ENCODE measurements at places on chromosomes 7 and 10. TPM values are rescaled to one million over a fixed set of nuclear protein-coding genes. Genes with fewer than 3 reads are reported as not detected.

DNA sequence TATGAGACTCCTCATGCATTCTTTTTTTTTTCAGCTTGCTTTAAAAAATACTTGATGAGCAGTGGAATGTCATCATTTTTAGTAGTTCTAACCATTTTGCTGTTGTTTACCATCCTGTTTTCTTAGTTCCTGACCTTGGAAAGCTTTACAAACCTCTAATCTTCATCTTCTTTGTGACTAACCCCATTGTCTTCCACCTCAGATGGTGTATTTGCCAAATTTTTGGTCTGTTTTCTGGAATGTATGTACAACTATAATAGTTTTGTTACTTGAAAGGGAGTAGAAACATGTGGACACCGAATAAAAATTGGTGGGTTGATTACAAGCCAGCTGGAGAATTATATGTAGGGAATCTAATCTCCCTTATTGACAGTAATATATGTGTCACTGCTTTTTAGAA, 172.7 kb downstream of the SND1 start:
- no peak for DNase-seq

- no peak for DNase-seq
Observed at GRCh38 chr10:110859206-110859972, 12.3 kb upstream of the PDCD4 start.

- no peak for DNase-seq
Observed at GRCh38 chr7:133112335-133112734, 30.4 kb upstream of the CHCHD3 start.

DNA sequence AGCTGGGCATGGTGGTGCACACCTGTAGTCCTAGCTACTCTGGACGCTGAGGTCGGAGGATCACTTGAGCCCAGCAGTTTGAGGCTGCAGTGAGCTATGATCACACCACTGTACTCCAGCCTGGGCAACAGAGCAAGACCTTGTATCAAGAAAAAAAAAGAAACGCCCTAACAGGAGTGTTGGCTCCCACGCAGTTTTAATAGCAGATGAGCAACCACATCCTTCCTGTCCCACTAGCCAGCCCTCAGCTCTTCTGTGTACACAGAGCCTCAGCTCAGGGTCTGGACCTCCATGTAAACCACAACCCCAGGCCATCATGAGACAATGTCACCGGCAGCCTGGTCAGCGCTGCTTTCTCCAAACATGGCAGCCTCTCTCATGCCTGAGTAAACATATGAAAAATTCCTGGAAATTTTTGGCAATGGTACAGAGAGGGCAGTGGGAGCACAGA, 108.2 kb downstream of the PIP4K2A start:
- DNase-seq, result no peak

FERD3L gene
- total RNA-seq, result not detected

GRCh38 chr10:50470345-50470744, 153.4 kb downstream of the SGMS1 start:
- DNase-seq, result peak; percentile 8

DNA sequence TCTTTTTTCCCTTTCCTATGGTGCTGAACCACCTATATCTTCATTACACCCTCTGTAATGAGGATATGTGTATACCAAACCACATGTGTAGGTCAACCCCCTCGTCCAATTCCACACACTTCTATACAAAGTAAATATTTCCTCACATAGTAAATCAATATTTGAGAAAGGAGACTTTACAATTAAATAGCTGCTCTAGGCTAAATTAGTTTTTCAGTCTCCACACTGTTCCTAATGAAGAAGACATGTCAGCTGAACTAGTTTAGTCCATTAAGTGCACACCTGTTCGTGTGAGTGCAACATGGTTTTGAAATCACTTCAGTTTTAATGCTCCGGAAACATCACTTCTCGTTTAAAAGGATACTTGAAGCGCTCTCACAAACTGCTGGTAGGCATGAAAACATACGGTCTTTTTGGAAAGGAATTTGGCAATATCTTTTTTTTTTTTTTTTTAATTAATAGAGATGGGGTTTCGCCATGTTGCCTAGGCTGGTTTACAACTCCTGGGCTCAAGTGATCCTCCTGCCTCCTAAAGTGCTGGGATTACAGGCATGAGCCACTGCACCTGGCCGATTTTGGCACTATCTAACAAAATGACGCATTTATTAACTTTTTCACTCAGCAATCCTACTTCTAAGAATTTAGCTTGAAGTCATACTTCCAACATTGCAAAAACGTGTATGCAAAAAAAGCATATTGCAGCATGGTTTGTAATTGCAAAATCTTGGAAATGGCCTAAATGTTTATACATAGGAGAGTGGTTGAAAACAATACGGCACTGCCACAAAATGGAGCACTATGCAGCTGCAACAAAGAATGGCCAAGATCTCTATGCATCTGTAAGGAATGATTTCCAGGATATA, 2.1 kb upstream of the XRCC2 start:
- DNase-seq, result no peak

OR2A42 gene
- total RNA-seq, result not detected

DNA sequence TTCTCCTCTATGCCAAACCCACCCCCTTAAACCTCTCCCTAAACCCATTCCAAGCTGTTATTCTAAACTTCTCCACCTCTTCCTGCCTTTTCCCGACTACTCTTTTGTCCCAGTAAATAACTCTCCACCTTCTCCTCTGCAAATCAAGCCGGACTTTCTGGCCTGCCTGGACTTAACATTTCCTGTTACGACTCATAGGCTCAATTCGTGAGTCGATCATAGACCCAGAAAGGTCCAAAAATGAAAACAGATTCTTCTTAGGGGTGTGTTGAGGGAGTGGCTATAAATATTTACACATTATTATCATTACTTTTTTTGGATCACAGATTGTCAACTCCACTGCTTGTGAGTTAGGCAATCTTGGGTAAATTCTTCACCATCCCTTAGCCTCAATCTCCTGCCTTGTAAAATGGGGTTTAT, 59.0 kb upstream of the HABP2 start:
- DNase-seq, result peak; percentile 84

DNA sequence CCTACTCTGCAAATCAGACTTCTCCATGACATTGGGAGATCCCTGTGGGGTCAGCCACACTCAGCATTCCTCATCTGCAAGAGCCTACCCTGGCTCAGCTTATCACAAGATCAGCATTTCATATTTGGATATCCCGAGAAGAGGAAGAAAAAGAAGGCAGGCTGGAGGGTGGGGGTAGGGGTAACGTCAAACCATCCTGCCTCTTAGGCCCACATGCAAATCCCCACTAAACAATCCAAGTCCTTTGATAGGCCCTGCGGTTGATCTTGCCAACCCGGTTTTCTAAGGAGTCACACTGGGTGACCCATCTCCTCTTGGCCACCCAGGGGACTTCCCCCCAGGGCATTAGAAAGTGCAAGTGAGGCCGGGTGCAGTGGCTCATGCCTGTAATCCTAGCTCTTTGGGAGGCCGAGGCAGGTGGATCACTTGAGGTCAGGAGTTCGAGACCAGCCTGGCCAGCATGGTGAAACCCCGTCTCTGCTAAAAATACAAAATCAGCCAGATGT, 128.0 kb upstream of the CALN1 start:
- no peak for DNase-seq

DNA sequence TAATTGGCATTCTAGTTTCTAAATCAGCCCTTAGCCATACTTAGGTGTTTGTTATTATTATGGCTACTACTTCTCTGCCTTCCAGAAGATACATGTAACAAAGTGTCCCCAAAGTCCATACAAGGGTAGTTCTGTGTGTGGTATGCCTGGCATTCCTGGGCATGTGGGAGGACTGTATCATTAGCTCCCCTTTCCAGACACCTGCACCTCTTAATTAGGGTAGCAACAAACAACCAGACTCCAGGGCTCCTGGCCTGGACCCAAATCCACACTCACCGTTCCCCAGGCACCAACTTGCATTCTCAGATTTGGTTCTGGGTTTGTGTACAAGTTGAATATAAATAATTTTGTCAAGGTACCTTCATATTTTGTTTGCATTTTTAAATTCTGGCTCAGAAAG, 15.5 kb upstream of the CALD1 start:
- no peak for DNase-seq

- no peak for DNase-seq
Observed at GRCh38 chr7:101625031-101625791, 3.9 kb downstream of the MYL10 start.

GRCh38 chr10:47277352-47278151, 22.4 kb upstream of the GDF10 start:
- peak; percentile 66 for DNase-seq

- DNase-seq, result no peak
Observed at GRCh38 chr7:25967278-25968204, 184.5 kb upstream of the NFE2L3 start.

GRCh38 chr7:19465861-19466260, 243.0 kb downstream of the POLR1F start:
- no peak for DNase-seq

DNA sequence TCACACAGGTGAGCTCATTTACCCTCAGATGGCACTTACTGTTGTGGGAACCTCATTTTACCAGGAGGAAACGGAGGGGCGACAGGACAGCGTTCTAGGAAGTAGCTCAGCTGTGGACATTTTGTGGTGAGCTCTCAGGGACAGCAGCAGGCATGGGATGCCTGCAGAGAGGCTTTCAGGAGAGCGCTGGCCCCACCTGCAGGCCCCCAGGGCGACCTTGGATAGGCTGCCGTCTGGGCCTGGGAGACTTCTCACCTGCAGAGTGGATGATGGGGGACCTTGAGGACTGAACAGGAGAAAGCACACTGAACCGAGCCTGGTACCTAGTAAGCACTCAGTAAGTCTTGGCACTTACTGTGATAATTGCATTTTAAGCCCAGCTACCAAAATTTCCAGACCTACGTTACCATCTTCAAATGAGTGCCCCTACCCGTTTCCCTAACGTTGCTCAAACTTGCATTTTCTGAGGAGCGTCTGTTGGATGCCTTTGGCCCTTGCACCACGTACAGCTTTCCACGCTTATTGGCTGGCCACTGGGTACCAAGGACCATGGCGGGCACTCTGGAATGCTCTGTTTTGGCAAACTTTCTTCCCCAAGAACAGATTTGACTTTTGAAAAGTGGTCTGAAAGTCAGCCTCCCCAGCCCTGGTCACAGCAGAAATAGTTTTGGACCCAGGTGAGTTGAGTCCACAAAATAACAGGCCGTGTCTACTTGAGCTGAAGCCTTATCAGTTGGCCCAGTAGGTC, 223.4 kb downstream of the EBF3 start:
- no peak for DNase-seq

CYP2C8 gene
- total RNA-seq, result not detected
